ENCODE measurements at places on chromosomes 16 and 17.

DNA sequence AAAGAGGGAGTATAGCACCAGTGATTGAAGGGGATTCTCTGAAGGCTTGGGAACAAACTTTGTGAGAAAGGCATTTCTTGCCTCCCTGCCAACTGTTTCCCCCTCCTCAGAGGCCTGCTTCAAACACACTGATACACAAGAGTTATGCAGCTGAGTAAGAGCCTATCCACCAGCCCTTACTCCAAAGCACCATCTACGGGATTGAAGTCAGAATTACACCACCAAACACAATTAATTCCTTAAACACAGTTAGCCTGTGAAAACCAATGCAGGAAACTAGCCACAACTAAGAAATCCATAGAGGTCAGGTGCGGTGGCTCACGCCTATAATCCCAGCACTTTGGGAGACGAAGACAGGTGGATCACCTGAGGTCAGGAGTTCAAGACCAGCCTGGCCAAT lies 138.3 kb downstream of the SHCBP1 start:
- no peak for DNase-seq

- DNase-seq: peak; percentile 66
These were observed 11.3 kb downstream of the MCRIP1 start for GRCh38 chr17:81821603-81822311.

GRCh38 chr17:79045842-79046196 lies 21.9 kb downstream of the C1QTNF1 start:
- DNase-seq: peak; percentile 73

DNA sequence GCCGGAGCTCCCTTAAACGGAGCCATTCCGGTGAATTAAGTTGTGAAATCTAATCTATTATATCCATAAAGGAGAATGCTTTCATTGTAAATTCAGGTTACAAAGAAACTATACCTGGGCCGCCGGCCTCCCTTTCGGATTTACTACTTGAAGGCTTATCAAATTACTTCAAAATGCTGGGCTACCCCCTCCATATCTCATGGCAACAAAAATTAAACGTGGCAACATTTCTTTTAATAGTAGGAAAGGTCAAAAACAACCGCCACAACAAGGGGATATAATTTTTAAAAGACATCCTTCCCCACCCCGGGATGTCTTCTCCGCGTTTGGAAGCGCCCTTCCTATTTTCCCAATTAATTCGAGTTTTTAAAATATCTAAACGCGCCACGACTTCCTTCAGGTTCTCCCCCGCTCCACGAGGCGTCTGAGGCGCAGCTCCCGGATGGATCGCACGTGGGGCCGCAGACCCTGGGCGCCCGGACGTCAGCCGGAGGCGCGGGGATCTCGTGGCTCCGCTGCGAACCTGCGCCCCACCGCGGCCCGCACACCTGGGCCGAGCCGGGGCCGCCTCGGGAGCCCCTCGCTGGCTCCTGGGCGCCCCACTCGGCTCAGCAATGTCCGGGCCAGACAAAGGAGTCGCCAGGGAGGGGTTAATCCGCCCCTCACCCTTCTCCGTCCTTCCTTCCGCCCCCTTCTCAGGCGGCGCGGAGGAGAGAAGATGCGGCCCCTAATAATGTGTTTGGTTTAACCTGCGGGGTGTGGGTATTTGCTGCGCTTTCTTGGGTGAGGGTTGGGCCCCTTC lies 47.4 kb upstream of the SLC38A10 start:
- DNase-seq: peak; percentile 39

- DNase-seq: no peak
These were observed 160.6 kb downstream of the MAF start for GRCh38 chr16:79439901-79440300.

DNA sequence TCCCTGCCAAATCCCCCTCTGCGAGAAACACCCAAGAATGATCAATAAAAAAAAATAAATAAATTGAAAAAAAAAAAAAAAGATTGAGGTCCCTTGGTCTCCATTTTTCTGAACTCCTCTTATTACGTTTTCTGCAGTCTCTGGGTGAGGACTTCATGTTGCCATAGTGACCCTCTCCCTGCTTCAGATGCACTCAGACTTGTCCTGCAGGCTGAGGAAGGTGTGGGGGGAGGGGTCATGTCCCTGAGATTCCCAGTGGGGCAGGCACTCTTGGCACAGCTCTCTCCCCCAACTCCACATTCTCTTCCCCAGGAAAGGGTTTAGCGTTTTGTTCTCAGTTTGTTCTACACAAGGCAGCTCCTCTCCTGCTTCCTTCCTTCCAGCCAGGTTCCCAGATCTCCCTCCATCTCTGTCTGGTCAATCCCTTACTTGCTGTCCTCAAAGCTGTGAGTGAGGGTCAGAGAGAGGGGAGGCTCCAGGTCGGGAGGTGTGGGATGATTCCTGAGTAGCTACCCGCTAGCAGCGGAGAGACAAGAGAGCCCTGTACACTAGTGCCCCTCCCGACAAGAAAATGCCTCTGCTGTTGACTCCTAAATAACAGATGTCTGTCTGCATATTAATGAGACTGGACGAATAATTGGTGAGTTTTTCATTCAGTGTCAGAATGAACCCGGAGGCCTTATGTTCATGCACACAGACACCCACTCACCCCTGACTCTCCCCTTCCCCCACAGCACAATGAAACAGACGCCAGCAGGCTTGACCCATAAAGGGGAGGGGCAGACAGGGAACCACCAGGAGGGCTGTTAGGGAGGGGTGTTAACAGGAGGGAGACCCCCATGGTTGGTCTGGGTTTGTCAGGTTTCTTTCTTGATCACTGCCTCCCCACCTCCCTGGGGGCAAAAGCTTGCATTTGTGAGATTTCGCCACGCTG lies 9.2 kb downstream of the RND2 start:
- no peak for DNase-seq

GRCh38 chr17:28334171-28334570 lies 1.1 kb downstream of the IFT20 start:
- DNase-seq: peak; percentile 35

Measured in fibroblast of mammary gland (primary cell).